Vagina (tissue), 2 donors: ENCODE measurements at places on chromosomes 11 and 22.

DNA sequence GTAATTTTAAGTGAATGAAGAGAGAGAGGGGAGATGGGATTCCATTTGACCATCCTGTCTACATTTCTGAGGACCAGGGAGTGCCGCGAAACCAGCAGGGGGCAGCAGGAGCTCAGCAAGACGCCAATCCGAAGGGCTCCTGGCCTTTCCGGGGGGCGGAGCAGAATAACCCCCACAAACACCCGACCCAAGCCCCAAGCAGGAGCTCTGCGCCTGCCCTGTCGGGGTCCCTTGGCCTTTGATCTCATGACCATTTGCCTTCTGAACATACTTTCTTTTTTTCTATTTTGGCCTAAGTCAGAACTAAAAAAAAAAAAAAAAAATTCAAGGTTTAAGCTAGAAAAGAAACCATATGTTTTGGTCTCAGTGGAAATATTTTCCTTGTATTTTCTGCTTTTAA, 21.9 kb upstream of the SCN2B start:
- DNase-seq = no peak
- H3K27me3 ChIP-seq = no peaks in the 10 kb centered on the region
- no peak overlapping the region for H3K4me3 ChIP-seq
- H3K36me3 ChIP-seq = no peaks in the 10 kb centered on the region
- H3K4me1 ChIP-seq = peaks cover 8% of the 10 kb centered on the region

- no peak overlapping the region for H3K27ac ChIP-seq
- H3K27me3 ChIP-seq = no peaks in the 10 kb centered on the region
- no peak for DNase-seq
- H3K4me3 ChIP-seq = no peak overlapping the region
- H3K36me3 ChIP-seq = no peaks in the 10 kb centered on the region
Measured at GRCh38 chr11:60172011-60172410, 10.9 kb downstream of the MS4A6A start.

- no peaks in the 10 kb centered on the region for H3K27me3 ChIP-seq
- DNase-seq = no peak
- no peak overlapping the region for H3K27ac ChIP-seq
- no peak overlapping the region for H3K4me3 ChIP-seq
- no peaks in the 10 kb centered on the region for H3K4me1 ChIP-seq
Measured at GRCh38 chr11:36945384-36945783, 347.3 kb upstream of the RAG2 start.

DNA sequence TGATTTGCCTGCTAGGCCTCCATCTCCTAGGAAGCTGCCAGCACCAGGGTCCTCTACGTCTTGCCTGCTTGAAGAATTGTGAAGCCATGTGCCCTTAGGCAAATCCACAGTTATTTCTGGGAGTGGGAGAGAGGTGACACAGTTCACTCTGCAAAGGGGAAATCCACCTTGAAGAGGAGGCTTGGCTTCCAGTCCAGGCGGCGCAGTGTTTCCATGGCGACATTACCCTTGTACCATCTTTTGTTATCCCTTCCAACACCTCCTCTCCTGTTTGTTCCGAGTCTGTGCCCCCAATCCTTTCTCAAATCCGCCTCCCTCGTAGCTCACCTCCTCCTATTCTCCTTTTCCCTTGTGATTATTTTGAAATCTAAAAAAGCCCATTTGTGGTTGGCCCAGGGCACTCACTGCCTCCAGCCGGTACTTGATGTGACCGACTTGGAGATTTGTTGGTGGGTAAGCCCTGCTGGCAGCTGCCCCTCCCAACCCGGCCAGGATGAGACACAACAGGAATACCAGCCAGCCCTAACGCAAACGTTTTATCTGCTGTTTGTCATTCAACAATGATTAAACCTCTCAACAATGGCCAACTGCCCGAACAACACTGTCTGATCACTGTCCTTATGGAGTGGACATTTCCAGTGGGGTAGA, 18.4 kb downstream of the SYT13 start:
- no peaks in the 10 kb centered on the region for H3K27me3 ChIP-seq
- no peak overlapping the region for H3K27ac ChIP-seq
- no peak for DNase-seq
- H3K4me3 ChIP-seq = no peak overlapping the region
- no peaks in the 10 kb centered on the region for H3K36me3 ChIP-seq

DNA sequence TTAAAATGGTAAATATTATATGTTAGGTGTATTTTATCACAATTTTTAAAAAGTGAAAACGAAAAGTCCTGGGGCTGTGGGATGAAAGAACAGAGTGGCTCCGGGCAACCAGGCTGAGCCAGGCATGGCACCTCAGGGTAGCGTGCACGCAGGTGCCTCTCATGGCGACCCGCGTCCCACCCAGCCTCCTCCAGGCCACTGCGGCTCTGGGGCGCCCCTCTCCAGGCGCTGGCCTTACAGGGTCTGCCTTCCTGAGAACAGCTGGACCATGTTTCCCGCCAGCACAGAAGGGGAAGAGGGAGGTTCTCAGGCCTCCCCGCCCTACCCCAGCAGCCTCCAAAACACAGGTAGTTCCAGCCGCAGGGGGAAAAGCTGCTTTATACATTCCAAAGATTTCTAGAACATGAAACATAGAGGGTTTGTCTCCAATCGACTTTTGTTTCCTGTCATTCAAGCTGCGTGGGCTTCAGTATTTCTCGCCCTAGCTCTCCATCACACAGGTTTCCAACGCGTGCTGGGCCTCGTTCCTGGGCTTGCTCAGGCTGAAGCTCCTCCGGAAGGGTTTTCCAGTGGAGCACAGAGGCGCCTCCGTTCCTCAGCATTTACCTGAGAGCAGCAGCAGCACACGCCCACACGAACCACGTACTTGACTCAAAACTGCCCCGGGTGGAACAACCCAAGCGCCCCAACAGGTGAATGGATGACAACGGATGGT, 10.5 kb downstream of the EHD1 start:
- DNase-seq = no peak
- no peaks in the 10 kb centered on the region for H3K36me3 ChIP-seq
- peaks cover 98% of the 10 kb centered on the region for H3K4me1 ChIP-seq
- H3K27me3 ChIP-seq = no peaks in the 10 kb centered on the region
- H3K27ac ChIP-seq = peak overlapping the region; percentile 91

DNA sequence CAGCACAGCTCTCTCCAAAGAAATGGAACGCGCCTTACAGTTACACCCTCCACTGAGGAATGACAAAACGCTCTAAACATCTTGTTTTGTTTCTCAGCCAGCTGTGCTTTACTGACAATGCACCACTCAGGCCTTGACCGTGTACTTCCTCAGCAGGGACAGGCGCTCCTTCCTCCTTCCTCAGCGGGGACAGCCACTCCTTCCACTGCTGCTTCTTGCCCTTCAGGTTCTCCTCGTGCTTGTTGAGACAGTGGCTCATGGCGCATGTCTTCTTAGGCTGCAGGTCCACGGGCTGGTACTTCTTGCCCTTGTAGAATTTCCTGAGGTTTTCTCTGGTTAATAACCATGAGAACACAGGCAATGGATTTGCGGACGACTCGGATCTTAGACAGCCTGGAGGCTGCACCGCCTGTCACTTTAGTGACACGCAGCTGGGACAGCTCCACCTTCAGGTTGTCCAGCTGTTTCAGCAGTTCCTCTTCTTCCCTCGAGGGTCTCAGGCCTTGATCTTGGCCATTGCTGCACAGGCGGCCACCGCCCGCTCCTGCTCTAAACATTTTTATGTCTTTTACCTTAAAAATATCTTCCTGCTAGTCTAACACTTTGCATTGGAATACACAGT, 613.8 kb downstream of the BRD1 start:
- no peaks in the 10 kb centered on the region for H3K4me1 ChIP-seq
- H3K36me3 ChIP-seq = no peaks in the 10 kb centered on the region
- H3K4me3 ChIP-seq = no peak overlapping the region
- no peaks in the 10 kb centered on the region for H3K27me3 ChIP-seq
- no peak overlapping the region for H3K27ac ChIP-seq

DNA sequence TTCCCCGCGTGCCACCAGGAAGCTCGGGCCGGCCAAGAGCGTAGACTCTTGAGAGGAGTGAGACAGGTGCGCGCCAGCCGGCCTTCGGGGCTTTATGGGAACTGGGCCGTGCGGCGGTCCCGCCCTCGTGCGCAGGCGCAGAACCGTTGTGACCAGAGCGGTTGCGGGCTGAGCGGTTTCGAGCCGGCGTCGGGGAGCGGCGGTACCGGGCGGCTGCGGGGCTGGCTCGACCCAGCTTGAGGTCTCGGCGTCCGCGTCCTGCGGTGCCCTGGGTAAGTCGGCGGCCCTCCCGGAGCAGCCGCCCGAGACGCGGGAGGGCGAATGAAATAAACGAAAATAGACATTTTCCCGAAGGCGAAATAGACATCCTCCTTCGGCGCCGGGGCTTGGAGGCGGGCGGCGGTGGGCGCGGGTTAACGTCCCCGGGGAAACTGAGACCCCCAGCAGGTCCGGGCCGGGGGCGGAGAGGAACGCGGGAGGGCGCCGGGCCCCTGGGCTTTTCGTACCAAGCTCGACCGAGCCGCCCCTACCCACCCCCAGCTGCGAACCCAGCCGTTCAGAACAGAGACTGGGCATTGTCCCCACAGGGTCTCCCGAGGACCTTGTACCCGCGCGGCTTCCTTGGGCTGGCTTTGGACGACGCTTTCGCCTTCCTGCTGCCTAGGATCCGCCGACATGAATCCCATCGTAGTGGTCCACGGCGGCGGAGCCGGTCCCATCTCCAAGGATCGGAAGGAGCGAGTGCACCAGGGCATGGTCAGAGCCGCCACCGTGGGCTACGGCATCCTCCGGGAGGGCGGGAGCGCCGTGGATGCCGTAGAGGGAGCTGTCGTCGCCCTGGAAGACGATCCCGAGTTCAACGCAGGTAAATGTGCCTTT, at the start of gene ASRGL1:
TSS of gene ASRGL1 (plus strand) at position 146 of the 879 bp plus-strand sequence. CDS start at position 676, 530 bp downstream.
- no peak for DNase-seq
- H3K27me3 ChIP-seq = no peaks in the 10 kb centered on the region
- H3K4me1 ChIP-seq = peaks cover 9% of the 10 kb centered on the region
- H3K36me3 ChIP-seq = no peaks in the 10 kb centered on the region

GRCh38 chr11:122598971-122599370, 56.6 kb upstream of the UBASH3B start:
- H3K4me3 ChIP-seq = no peak overlapping the region
- H3K4me1 ChIP-seq = no peaks in the 10 kb centered on the region
- DNase-seq = no peak
- no peak overlapping the region for H3K27ac ChIP-seq

DNA sequence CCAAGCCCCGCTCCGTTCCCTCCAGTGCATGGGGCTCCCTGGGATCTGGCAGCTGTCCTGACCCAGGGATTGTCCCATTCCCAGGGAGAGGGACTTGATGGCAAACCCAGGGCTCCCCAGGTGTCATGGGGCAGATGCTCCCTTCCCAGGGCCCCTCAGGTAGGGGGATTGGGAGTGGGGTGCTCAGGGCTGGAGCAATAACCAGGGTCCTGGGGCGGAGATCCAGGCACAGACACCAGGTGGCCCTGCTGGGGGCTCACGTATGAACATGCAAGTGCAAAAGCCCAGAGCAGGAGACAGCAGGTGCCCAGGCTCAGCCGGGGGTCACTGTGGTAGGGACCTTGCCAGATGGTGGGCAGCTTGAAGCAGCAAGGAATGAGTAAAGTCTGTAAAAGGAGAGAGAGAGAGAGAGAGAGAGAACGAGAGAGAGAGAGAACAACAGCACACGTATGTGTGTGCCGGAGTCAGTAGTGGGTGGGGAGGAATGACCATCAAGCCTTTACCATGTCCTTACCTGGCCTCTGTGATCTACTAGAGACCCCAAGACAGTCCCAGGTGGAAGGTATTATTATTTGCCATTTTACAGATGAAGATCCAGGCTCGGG, 19.3 kb upstream of the MPPED1 start:
- H3K4me3 ChIP-seq = no peak overlapping the region
- H3K27me3 ChIP-seq = no peaks in the 10 kb centered on the region
- H3K27ac ChIP-seq = no peak overlapping the region

- no peak overlapping the region for H3K4me3 ChIP-seq
- no peak overlapping the region for H3K27ac ChIP-seq
- no peaks in the 10 kb centered on the region for H3K36me3 ChIP-seq
- H3K4me1 ChIP-seq = no peaks in the 10 kb centered on the region
- DNase-seq = no peak
- no peaks in the 10 kb centered on the region for H3K27me3 ChIP-seq
Measured at GRCh38 chr11:101812546-101812945, 102.3 kb upstream of the CEP126 start.

- no peak overlapping the region for H3K27ac ChIP-seq
- no peaks in the 10 kb centered on the region for H3K27me3 ChIP-seq
- H3K4me1 ChIP-seq = peaks cover 9% of the 10 kb centered on the region
Measured at GRCh38 chr11:22430141-22430541, 92.0 kb downstream of the SLC17A6 start.

- no peaks in the 10 kb centered on the region for H3K27me3 ChIP-seq
- H3K4me3 ChIP-seq = no peak overlapping the region
- DNase-seq = no peak
- no peak overlapping the region for H3K27ac ChIP-seq
- H3K36me3 ChIP-seq = no peaks in the 10 kb centered on the region
Measured at GRCh38 chr22:17116572-17117330, 4.4 kb downstream of the TMEM121B start.

GRCh38 chr11:110704210-110704864, 7.9 kb downstream of the ARHGAP20 start:
- H3K4me1 ChIP-seq = no peaks in the 10 kb centered on the region
- H3K27me3 ChIP-seq = no peaks in the 10 kb centered on the region
- no peak for DNase-seq
- H3K36me3 ChIP-seq = no peaks in the 10 kb centered on the region
- H3K27ac ChIP-seq = no peak overlapping the region

- H3K36me3 ChIP-seq = no peaks in the 10 kb centered on the region
- no peaks in the 10 kb centered on the region for H3K4me1 ChIP-seq
- DNase-seq = no peak
- no peaks in the 10 kb centered on the region for H3K27me3 ChIP-seq
- H3K4me3 ChIP-seq = no peak overlapping the region
- H3K27ac ChIP-seq = no peak overlapping the region
Measured at GRCh38 chr22:31654408-31654807, 7.6 kb downstream of the PISD start.

GRCh38 chr11:130631119-130631518, 182.7 kb downstream of the ADAMTS15 start:
- H3K4me1 ChIP-seq = no peaks in the 10 kb centered on the region
- no peaks in the 10 kb centered on the region for H3K27me3 ChIP-seq
- H3K4me3 ChIP-seq = no peak overlapping the region
- H3K27ac ChIP-seq = no peak overlapping the region
- H3K36me3 ChIP-seq = no peaks in the 10 kb centered on the region

- H3K36me3 ChIP-seq = no peaks in the 10 kb centered on the region
- no peak for DNase-seq
- H3K27me3 ChIP-seq = no peaks in the 10 kb centered on the region
- no peak overlapping the region for H3K27ac ChIP-seq
- H3K4me3 ChIP-seq = no peak overlapping the region
Measured at GRCh38 chr11:100105255-100105981, 581.7 kb upstream of the ARHGAP42 start.
